GM04504 (cell line): ENCODE measurements at places on chromosomes 6 and 20.

GRCh38 chr6:111162504-111162903 is 75.2 kb downstream of the SLC16A10 start:
- no peak for DNase-seq

DNA sequence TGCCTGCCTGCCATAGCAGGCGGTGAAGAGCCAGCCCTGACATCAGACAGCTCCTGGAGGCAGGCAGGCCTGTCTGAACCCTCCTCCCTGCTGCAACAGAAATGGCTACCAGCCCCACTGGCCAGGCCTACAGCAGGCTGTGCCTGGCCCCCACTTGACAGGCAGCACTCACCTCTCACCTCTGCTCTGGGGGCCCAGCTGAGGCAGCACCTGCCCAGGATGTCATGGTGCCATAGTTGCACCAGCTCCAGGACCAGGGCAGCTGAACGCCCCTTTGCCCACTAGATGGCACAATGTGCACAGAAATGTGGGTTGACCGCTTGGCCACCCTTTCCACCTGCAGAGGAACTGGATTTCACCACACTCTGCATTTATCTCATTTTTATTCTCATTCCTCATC is 30.6 kb downstream of the MRPL14 start:
- DNase-seq = peak; percentile 58

GRCh38 chr6:33441457-33441856 is 12.9 kb upstream of the ZBTB9 start:
- no peak for DNase-seq

GRCh38 chr6:121925534-121926255 is 473.8 kb upstream of the HSF2 start:
- no peak for DNase-seq

DNA sequence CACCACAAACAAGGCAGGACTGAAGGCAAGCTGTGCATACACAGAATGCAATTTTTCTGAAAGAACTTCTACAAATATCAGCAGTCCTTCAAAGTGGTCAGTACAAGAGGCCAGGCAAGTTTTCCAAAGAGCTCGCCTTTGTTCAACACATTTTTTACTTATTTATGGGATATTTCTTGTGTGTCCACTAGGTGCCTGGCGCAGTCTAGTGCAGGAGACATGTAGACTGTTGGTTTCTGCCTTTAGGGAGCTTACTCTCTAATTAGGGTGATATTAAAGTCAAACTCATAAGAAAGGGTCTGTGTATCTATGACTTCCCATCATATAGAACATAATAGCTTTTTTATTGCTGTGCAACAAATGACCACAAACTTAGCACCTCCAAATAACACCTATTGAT is 21.2 kb upstream of the VEGFA start:
- DNase-seq = no peak

DNA sequence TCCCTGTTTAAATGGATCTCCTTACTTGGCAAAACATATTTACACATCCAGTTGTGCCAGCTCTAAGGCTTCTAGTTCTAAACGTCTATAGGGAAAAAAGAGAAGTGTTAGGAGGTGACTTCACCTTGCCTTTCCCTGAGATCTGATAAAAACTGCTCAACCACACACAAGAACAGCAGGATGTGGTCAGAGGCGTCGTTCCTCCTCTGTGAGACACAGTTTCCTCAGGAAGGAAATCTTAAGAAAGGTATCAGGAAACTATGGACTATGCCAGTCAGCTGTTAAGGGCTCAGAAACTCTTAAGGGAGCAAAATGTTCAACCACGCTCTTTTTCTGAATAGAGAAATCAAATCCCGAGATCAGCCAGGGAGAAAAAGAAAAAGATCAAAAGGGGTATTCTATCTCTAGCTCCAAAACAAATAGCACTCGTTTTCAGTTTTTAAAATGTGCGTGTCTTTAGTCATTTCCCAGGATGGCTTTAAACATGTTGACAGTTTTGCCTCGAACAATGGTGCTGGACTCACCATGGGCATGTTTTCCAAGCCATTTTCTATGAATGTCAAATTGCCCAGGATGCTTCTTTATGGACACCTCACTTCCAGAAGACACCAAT is 154.5 kb downstream of the HACE1 start:
- no peak for DNase-seq
